ENCODE measurements at places on chromosomes 5 and 9.

DNA sequence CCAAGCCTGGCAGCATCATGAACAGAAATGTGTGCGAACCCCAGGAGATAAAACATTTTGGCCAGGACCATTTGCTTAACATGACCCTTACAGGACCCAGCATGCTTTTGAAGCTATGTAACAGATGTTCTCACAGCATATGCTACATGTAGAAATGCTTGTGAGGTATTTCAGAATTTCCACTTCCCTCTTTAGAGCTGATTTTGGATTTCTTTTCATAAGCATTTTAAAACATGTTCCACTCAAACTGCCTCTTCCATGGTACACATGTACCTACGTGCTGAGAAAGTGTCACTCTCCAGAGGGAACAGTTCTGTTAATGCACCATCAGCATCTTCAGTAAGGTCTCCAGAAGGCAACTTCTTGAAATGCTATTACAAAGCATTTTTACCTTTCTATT lies 15.7 kb upstream of the TSSK1B start:
- no peak for DNase-seq

DNA sequence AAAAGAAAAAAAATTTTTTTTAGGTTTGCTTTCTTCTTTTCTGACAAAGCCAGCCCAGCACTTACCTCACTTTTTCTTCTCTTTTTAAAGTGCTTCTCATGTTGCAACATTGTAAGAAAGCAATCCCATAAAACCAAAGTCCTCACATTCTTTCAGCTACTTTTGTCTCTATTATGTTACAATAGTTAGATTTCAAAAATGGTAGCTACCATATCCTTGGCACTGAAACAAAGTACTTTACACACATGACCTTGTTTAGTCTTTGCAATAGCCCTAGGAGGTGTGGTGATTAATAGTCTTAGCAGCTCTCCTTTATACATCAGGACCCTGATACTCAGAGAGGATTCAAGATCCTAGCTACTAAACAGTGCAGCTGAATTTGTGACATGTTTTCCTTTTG lies 23.5 kb upstream of the CARTPT start:
- no peak for DNase-seq

DNA sequence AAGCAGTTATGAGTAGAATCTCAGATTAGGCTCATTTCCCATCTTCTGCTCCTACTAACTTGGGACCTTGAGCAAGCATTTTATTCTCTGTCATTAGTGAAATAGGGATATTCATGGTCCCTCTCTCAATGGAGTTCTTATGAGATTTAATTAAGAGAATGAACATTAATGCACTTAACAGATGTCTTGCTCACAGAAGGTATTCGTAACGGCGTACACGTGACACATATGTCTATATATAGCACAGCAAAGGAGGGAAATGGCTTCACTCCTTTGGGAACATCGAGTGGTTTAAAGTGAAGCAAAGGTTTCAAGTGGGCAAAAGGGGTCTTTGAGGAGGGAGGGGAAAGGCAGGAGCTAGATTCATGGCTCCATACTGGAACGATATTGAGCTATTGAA lies 24.6 kb downstream of the KDM4C start:
- DNase-seq = no peak

DNA sequence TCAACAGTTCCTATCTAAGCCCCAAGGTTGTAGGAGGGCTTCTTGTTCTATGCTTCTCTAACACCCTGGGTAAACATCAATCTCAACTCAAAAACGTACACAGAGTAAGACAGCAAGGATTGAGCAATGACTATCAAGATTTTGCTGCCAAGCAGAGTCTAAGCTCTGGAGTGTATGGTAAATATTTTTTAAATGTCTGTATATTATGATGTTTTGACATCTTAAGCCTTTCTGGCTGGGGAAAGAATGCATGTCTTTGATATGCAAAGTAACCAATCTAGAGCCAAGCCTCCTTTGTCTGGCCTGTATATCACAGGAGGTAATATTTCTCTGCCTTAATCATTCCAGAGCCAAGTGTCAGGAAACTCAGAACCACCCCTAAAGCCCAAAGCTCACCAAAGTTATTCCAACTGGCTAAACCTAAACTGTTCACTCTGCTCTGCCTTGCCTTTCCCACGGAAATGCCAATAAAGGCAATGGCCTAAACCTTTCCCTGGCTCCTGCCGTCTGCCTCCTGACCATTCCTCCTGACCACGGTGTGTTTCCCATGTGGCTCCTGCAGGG lies 45.2 kb downstream of the YIPF5 start:
- DNase-seq = no peak

GRCh38 chr5:87151547-87151946 lies 116.1 kb upstream of the RASA1 start:
- DNase-seq = no peak

- DNase-seq = peak; percentile 52
These were observed 27.0 kb upstream of the ERGIC1 start for GRCh38 chr5:172806897-172807672.

GRCh38 chr9:68446836-68447235 lies 90.4 kb downstream of the PGM5 start:
- no peak for DNase-seq

DNA sequence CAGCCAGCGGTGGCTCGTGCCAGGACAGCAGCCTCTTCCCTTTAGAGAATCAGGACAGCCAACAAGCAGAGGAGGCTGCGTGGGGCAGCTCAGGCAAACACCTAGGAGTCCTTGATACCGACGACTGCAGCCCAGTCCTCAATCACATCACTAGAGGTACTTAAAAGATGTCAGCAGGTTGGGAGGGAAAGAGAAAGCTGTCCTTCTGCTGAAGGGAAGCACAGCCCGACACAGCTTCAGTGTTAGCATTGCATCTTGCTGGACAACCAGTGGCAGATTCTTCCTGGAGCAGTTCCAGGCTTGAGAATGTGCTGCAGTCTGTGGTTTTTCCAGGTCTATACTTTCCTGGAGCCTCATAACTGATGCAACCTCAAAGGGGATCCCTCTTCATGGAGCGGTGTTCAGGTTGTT lies 230.5 kb downstream of the SYK start:
- no peak for DNase-seq

GRCh38 chr9:93210974-93211653 lies 27.2 kb downstream of the WNK2 start:
- DNase-seq = no peak

- DNase-seq = no peak
These were observed 614.2 kb upstream of the CLINT1 start for GRCh38 chr5:158473016-158473635.

DNA sequence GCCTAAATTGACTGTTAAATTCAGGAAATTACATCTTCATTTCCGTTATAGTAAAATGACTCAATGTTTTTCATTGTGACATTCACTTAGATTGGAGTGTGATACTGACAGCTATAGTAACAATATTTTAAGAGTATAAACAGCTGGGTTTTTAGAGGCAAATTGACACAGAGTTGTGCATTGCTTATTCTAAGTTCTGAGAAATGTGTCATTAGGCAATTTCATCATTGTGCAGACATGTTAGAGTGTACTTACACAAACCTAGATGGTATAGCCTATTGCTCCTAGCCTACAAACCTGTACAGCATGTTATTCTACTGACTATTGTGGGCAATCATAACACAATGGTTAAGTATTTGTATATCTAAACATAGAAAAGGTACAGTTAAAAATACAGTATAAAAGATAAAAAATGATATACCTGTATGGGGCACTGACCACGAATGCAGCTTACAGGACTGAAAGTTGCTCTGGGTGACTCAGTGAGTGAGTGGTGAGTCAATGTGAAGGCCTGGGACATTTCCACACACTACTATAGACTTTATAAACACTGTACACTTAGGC lies 132.7 kb downstream of the PDE4D start:
- DNase-seq = no peak

- no peak for DNase-seq
These were observed 21.5 kb downstream of the SNCAIP start for GRCh38 chr5:122333564-122333963.

DNA sequence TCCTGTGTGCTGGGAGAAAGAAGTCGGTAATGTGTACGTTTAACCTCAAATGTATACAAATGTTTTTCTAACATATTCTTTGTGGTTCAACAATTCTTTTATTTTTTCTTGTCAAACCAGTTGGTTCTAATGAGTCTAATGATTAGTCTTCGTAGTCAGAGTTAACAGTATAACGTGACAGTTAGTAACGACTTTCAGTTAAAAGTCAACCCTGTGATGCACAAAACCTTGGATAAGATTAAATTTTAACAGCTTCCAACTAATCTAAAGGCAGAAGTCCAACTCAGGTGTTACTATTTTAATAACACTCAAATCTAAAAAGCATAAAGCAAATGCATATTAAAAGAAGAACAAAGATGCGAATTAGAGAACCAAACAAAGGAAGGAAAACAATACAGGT lies 47.0 kb downstream of the SEMA6A start:
- no peak for DNase-seq

- DNase-seq = no peak
These were observed 165.6 kb downstream of the MACROH2A1 start for GRCh38 chr5:135233477-135233876.

GRCh38 chr9:120729791-120730241 lies 15.5 kb upstream of the MEGF9 start:
- no peak for DNase-seq

- DNase-seq = no peak
These were observed 186.5 kb downstream of the EFNA5 start for GRCh38 chr5:107484281-107484680.

- no peak for DNase-seq
These were observed 117.2 kb upstream of the CACNA1B start for GRCh38 chr9:137760426-137760825.

GRCh38 chr5:151048526-151048925 lies 28.1 kb downstream of the GPX3 start:
- no peak for DNase-seq

DNA sequence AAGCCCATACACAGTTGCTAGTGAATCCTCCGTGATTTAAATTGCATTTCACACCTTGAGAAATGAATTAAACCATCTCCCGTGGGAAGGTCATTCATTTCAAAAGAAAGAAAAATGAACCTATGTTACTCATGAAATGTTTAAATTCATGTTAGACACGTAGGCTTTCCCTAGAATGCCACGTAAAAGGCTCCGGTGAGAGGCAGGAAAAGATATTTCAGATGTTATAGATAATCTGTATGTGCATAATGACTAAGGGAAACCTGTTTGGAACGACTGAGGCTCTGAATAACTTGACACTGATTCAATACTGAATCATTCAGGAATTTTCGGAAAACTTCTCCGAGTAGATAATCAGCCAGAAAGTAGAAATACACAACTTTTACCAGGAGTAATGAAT lies 134.3 kb upstream of the ICE1 start:
- DNase-seq = no peak

DNA sequence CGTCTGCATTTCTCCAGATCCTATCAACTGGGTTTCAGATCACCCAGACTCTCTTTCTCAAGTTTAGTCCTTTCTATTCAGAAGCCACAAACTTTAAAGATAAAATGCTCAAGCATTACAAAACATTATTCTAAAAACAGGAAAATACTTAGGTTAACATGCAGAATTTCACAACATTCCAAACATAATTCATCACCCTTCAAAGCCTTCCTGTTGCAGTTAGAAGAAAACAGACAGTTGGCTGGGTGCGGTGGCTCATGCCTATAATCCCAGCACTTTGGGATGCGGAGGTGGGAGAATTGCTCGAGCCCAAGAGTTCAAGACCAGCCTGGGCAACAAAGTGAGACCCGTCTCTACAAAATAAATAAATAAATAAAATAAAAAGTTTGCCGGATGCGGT lies 7.7 kb upstream of the OCLN start:
- DNase-seq = no peak

DNA sequence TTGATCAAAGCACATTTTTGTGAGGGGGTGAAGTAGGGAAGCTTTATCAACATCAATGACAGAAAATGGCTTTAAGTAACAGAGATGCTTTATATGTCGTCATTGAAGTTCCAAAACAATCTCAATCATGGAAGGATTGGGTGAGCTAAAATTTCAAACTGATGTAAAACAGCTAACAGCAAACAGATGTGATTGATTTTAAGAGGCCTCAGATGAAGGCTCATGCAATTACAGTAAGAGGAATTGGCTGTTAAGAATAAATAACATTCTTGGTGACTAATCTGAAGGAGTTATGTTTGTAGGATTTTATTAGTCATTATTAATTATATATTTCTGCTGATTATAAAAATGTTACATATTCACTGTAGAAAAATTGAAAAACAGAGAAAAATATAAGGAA lies 63.5 kb upstream of the PUM3 start:
- no peak for DNase-seq

GRCh38 chr5:74570250-74570649 lies 70.3 kb downstream of the ENC1 start:
- no peak for DNase-seq

DNA sequence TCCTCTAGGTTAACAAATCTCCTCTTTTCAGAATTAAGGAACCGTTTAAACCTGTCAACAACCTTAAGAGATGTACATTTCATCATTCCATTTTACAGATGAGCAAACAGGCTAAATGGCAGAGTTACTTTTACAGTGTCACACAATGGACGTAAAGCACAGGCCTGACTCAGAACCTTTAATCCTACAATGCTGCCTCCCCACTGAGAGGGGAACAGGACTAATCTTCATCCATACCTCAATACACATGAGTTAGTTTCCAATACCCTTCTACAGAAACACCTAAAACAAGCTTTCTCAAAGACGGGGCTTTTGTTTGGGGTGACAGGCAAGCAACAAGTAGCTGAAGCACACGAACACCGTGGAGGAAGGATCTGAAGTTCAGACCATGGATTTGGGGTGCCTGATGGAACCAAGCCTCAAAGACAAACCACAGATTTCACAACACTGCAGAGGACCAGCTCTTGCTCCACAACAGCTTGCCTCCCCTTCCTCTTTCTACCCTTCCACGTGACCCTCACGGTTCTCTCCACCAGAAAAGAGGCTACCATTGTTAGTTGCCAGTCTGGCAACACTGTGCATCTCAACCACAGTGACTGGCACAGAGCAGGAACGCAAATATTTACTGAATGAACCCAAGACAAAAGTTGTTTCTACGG lies 1.8 kb downstream of the RNF130 start:
- DNase-seq = no peak

GRCh38 chr5:50435168-50435567 lies 5.9 kb downstream of the EMB start:
- DNase-seq = no peak

DNA sequence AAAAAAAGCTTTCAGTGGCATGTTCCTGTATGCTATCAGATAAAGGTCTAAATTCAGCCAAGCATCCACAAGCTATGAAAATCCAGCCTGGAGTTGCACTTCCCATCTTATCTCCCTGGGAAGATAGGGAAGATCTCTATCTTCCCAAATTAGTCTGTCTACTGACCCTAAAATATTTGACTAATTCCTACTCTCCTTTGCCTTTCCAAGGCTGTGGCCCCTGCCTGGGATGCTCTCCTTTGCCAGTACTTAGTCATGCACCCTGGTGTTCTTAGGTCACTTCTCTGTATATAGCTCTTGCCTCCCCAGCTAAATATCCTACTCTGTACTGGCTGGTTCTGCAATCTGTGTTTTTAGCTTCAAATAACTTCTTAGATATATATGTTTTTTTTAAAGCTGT lies 44.0 kb upstream of the PLPP1 start:
- DNase-seq = no peak
